ENCODE measurements at places on chromosomes 2 and 18.

GRCh38 chr2:189226017-189226416 is 46.5 kb upstream of the COL5A2 start:
- DNase-seq, result no peak

- DNase-seq, result no peak
Measured at GRCh38 chr2:226215902-226216503, 583.6 kb downstream of the IRS1 start.

- no peak for DNase-seq
Measured at GRCh38 chr2:133097666-133098065, 427.7 kb upstream of the LYPD1 start.

DNA sequence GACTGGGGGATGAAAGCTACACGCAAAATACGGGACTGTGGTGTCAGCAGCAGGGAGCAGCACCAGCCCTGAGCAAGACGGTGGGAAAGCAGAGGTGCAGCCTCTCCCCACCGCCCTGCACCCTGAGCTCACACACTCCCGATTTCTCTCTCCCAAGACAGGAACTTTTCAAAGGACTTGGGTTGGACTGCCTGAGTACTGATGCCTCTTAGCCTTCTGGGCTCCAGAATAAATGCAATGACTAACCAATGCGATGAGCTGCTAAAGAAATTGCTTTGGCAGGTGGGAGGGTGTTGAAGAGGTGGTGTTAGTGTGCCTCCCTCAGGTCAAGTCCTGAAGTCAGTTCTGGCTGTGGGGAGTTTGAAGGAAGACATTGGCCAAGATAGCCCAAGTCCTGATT is 9.6 kb downstream of the TRIM54 start:
- DNase-seq, result no peak

DNA sequence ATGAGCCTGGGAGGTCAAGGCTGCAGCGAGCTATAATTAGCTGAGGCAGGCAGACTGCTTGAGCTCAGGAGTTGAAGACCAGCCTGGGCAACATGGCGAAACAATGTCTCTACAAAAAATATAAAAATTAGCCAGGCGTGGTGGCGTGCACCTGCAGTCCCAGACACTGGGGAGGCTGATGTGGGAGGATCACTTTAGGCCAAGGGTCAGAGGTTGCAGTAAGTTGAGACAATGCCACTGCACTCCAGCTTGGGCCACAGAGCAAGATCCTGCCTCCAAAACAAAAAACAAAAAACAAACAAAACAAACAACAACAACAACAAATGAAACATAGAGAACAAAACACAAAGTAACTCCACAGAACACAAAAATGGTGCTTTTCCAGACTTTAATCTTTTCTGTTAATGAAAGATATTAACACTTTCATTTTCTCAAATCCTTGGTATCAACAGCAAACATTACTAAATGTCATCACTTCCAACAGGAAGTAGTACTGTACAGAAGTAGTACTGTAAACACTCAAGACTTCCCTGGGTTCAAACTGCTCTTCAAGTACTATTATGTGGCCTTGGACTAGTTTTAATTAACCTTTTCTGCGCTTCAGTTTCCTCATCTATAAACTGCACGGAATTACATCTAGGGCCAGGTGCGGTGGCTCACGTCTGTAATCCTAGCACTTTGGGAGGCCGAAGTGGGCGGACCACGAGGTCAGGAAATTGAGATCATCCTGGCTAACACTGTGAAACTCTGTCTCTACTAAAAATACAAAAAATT is 27.9 kb downstream of the PUM2 start:
- DNase-seq, result no peak

GRCh38 chr2:105287692-105288091 is 41.8 kb downstream of the TGFBRAP1 start:
- DNase-seq, result no peak

GRCh38 chr18:61893309-61893970 is 633 bp upstream of the RNF152 start:
- no peak for DNase-seq

DNA sequence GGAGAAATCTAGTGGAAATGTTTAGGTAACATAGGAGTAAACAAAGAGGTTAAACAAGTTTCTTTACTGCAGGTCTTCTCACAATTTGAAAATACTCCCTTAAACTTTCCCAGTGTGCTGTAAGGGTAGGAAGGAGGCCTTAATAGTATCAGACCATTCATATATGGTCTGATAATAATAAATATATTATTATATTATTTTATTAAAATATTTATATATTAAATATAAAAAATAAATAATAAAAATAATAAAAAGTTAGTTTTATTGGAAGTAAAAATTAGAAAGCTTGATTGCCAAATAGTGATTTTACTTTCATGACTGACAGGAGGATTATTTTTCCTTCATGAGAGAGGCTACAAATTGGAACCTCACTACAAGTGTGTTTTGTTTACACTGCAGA is 7.1 kb downstream of the NOSTRIN start:
- DNase-seq, result no peak

- no peak for DNase-seq
Measured at GRCh38 chr2:7280790-7281189, 363.6 kb downstream of the RNF144A start.

- no peak for DNase-seq
Measured at GRCh38 chr18:63752636-63753035, 22.6 kb upstream of the SERPINB7 start.

- no peak for DNase-seq
Measured at GRCh38 chr18:35939138-35939537, 33.3 kb upstream of the RMP24 start.

- no peak for DNase-seq
Measured at GRCh38 chr2:174569678-174570077, 27.9 kb downstream of the WIPF1 start.

DNA sequence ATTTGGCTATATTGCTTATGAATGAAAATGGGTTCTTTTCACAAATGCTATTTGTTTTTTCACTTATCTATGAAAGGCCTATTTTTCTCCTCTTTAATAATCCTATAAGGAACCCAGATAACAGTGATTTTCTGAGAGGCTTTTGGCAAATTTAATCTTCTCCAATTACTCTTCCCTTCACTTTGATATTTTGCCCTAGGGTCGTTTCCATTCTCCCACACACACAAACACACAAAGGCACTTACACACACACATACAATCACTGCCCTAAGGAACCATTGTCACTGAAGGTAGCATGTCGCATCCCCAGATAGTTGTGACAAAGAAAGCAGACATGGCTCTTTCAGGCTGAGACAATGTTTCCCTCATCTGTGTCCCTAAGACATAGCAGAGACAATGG is 170.1 kb upstream of the PGAP1 start:
- no peak for DNase-seq

DNA sequence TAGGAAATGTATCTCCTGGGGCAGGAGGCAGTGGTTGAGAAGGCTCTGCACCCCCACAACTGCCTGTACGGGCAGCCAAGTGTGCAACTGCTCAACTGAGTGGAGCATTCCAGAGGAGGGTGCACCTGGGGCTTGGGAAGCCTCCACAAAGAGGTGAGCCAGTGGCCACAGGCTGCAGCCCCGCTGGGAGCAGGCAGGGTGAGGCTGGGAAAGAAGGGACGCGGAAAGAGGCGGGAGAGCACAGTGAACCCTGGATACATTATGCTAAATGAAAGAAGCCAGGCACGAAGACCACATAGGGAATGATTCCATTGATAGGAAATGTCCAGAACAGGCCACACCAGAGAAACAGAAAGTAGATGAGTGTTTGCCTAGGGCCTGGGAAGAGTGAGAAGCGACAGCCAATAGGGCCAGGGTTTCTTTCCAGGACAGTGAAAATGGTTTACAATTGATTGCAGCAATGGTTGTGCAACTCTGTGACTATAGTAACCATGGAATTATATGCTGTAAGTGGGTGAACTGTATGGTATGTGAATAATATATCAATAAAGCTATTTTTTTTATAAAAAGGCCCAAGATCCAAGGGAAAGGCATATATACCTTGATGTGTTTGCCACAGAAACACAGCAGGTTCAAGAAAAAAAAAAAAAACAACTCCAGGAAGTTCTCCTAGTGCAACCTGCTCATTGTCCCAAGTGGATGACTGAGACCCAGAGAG is 82.4 kb downstream of the DDX1 start:
- DNase-seq, result no peak

DNA sequence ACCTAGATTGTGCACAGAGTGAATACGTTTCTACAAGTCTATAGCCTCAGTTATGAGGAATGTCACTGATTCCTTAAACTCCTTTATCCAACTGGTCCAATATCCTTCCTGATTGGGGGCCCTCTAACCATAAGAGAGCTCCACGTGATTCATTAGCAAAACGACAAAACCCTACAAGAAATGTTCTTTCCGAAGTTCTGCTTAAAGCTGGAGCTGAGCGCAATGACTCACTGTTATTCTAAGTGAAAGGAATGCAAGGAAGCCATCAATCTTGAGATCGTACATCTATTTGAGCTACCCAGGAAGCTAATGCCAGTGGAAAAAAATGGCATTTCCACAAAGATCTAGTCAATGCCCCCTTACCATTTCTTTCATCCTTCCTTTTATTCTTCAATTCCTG is 354.9 kb upstream of the CDH20 start:
- no peak for DNase-seq

DNA sequence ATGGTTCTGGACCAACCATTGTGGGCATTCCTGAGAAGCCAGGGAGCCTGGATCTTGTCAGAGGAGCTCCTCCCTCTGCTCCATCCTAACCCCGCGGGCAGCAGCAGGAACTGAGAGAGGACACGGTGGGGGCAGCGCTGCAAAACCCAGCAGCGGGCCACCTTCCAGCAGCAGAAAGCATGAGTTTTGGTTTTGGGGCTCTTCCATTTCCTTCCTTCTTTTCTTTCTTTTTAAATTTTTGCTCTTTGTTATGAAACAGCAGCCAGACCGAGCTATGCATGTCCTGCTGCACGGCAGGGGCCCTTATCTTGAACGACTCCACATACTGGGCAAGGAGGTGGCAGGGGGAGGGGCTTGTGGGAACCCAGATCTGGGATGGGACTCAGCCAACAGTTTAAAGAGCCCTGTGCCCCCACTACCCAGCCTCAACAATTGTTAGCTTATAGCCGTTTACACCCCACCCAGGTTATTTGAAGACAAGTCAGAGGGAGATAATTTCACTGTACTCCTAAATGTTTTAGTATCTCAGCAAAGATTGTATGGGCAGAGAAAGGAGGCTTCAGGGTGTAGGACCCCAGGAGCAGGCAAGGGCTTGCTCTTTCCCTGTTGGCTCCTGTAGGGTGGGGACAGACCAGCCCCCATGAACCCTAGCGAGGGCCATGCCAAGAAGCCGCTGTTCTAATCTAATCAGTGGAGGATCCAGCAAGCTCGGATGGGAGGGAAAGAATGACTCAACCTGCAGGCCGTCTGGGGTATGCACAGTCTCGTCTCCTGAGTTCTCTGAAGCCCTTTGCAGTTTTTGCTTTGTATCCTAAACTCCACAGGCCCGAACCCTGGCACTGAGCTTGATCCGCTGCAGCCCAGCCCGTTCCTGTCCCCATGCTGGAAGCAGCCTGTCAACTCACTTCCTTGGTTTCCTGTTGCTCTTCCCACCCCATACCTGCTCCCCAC is 75.3 kb downstream of the LRRFIP1 start:
- DNase-seq, result no peak

DNA sequence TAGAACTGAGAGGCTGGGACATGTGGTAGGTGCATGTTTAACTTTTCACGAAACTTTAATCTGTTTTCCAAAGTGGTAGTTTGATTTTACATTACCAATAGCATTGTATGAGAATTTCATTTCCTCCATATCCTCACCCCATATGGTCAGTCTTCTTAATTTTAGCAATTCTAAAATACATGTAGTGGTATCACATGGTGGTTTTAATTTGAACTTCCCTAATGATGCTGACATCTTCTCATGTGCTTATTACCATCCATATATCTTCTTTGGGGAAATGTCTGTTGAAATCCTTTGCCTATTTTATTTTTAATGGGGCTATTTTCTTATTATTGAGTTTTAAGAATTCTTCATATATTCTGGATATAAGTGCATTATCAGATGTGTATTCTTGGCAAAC is 89.3 kb downstream of the BCL2L11 start:
- no peak for DNase-seq

GRCh38 chr2:224405412-224405811 is 3.5 kb upstream of the FAM124B start:
- no peak for DNase-seq

- DNase-seq, result no peak
Measured at GRCh38 chr2:48414980-48415835, 114.7 kb upstream of the STON1 start.

GRCh38 chr2:237156857-237157779 is 71.4 kb downstream of the COPS8 start:
- no peak for DNase-seq

DNA sequence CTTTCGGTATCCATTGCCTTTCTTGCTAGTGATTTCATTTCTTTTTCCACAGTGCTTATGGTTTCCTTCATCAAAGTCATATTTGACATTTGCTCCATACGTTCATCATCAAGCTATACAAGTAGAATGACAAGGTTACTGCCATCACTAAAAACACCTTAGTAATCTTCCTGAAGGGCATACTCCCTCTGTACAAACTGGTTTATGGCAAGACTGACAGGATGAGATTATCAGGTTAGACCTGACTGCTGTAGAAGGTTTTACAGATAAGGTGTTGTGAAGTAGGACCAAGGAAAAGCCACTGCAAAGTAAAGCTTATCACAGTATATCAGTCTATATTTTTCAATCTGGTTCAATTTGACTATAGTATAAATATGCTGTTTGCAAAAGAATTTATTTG is 37.5 kb upstream of the C2orf15 start:
- DNase-seq, result no peak

DNA sequence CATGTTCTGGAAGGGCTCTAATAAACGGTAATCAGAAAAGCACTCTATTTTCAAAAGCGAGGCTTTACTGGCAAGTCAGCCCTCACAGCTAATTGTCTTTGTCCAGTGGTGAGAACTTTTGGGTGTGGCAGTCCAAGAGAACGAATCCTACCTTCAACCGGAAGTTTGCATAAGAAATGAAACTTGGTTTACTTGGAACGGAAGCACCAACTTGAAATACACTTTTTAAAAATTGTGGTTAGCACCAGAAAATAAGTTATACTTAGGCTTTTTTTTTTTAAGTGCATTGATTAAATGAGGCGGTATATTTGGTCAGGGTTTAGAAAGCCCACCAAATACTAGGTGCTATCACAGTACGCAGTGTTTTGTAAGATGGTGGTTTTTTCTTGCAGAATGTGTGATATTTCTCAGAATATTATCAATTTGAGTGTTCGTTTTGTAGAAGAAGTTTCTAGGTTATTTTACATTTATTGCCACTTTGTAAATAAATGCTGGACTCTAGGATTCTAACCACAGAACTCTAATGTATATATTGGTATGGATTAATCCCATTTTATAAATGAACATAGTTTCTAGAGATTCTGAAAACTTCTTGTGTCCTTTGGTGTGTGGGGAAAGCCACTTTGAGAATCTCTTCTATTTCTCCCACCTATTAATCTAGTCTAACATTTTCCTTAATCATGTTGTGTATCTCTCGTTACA is 1.2 kb downstream of the MYL12A start:
- no peak for DNase-seq

DNA sequence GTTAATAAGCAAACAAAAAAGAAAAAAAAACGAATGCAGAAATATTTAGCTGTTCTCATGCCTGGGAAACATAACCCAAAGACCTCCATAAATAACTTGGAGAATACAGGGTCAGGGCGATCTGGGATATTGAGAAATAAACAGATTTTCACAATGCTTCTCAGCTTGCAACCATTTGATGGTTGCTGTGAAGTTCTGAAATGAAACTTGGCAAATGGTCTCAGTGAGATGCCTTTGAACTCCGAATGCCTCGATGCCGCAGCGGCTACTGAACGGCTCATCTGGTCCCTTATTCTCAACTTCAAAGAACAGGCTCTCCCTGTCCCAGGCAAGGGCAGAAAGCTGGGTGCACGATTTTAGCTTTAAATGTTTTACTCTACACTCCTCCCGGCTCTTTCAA is 78.1 kb downstream of the ZNF516 start:
- DNase-seq, result no peak

- no peak for DNase-seq
Measured at GRCh38 chr2:98063291-98063854, 23.6 kb upstream of the VWA3B start.

All from NCI-H2171 (cell line).